ENCODE measurements at places on chromosomes 2 and 18.

DNA sequence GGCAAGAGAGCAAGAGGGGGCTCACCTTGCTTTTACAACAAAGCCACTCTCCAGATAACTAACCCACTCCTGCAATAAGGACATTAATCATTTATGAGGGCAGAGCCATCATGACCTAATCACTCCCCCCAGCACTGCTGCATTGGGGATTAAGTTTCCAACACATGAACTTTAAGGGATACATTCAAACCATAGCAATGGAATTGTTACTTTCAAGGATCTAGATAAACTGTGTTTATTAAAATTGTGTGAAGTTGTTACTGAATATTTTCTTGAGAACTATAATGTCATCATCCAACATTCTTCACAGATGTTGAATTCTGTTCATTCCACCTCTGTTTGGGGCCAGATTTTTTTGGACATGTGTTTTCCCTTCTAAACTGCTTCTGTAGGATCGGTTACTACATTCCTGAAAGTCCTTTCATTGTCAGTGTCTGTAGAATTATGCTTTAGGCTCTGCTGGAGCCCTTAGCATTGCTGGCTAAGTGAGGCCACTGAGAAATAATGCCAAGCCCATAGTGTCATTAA, 50.4 kb downstream of the SPATS2L start:
- DNase-seq = no peak

GRCh38 chr2:208549546-208550158, 143.1 kb downstream of the PTH2R start:
- DNase-seq = no peak

- DNase-seq = no peak
Measured at GRCh38 chr2:46150445-46150955, 146.7 kb upstream of the EPAS1 start.

GRCh38 chr2:70939001-70939838, 3.5 kb downstream of the ATP6V1B1 start:
- no peak for DNase-seq
